Hair follicle dermal papilla cell (primary cell): ENCODE measurements at places on chromosomes 4 and X. TPM values are rescaled to one million over a fixed set of nuclear protein-coding genes. Genes with fewer than 3 reads are reported as not detected.

CPE gene
- 70.3 and 99.1 TPM in 2 replicates for total RNA-seq

AFP gene
- total RNA-seq = 0.16 TPM in 1 of 2 replicates, not detected in the other

NDNF gene
- 11.8 and 18.7 TPM in 2 replicates for total RNA-seq

TREX2 gene
- total RNA-seq = 1.1 and 2.9 TPM in 2 replicates

GRPR gene
- total RNA-seq = 4.3 and 16.9 TPM in 2 replicates

PAGE2 gene
- total RNA-seq = not detected in 2 replicates

UGT2B10 gene
- total RNA-seq = not detected in 2 replicates

PLK4 gene
- total RNA-seq = 1.6 and 1.8 TPM in 2 replicates

ABCG2 gene
- total RNA-seq = 0.49 and 0.81 TPM in 2 replicates

BBS7 gene
- total RNA-seq = 26.1 and 26.5 TPM in 2 replicates

SPOCK3 gene
- total RNA-seq = not detected in 2 replicates

GUCY1B1 gene
- 5.5 and 6.5 TPM in 2 replicates for total RNA-seq

CCNA2 gene
- 7.4 and 7.8 TPM in 2 replicates for total RNA-seq

FAM184B gene
- total RNA-seq = under 0.01 TPM in 2 replicates

GLRB gene
- 9.4 and 11.7 TPM in 2 replicates for total RNA-seq

USP53 gene
- total RNA-seq = 26.8 and 29.4 TPM in 2 replicates

KCND1 gene
- 1.9 and 2.1 TPM in 2 replicates for total RNA-seq

TMEM154 gene
- total RNA-seq = 3.7 and 5.2 TPM in 2 replicates

MAP3K15 gene
- not detected in 2 replicates for total RNA-seq

FRMPD4 gene
- total RNA-seq = 0.16 and 0.24 TPM in 2 replicates

ERAS gene
- total RNA-seq = 0.36 TPM in 1 of 2 replicates, not detected in the other

ATP2B3 gene
- 0.16 TPM in 1 of 2 replicates, not detected in the other for total RNA-seq

GPR50 gene
- total RNA-seq = not detected in 2 replicates

KIAA1210 gene
- 0.12 and 0.16 TPM in 2 replicates for total RNA-seq

EVC2 gene
- total RNA-seq = 14.2 and 16.6 TPM in 2 replicates

DCLK2 gene
- total RNA-seq = 6.9 and 10.9 TPM in 2 replicates

REPS2 gene
- 2.6 and 3.8 TPM in 2 replicates for total RNA-seq

TGIF2LX gene
- total RNA-seq = not detected in 2 replicates

IL13RA2 gene
- 5.7 and 11.8 TPM in 2 replicates for total RNA-seq

FDCSP gene
- not detected in 2 replicates for total RNA-seq

EXOC1L gene
- not detected in 2 replicates for total RNA-seq

XAGE2 gene
- 0.49 TPM in 1 of 2 replicates, not detected in the other for total RNA-seq

FGF5 gene
- 19.2 and 24.8 TPM in 2 replicates for total RNA-seq

XK gene
- total RNA-seq = under 0.01 TPM in 2 replicates

ALB gene
- not detected in 2 replicates for total RNA-seq

RAB40A gene
- 0.12 and 0.32 TPM in 2 replicates for total RNA-seq

PLXNB3 gene
- 7.7 and 9.2 TPM in 2 replicates for total RNA-seq

PRSS12 gene
- 100 and 114 TPM in 2 replicates for total RNA-seq

MAGEA2B gene
- not detected in 2 replicates for total RNA-seq

GK2 gene
- not detected in 2 replicates for total RNA-seq

GPM6B gene
- total RNA-seq = 9.8 and 20.3 TPM in 2 replicates

CSAG2 gene
- not detected in 2 replicates for total RNA-seq

F9 gene
- total RNA-seq = not detected in 2 replicates

LEF1 gene
- 49.1 and 49.5 TPM in 2 replicates for total RNA-seq

NXF2B gene
- total RNA-seq = not detected in 2 replicates

FAT4 gene
- total RNA-seq = 80.1 and 117 TPM in 2 replicates

RHOH gene
- 1.6 and 2.8 TPM in 2 replicates for total RNA-seq

PIM2 gene
- total RNA-seq = 4.1 and 4.4 TPM in 2 replicates

PAGE1 gene
- total RNA-seq = not detected in 2 replicates

KLHL34 gene
- total RNA-seq = not detected in 2 replicates

DMD gene
- 3.0 and 6.0 TPM in 2 replicates for total RNA-seq

FAAH2 gene
- 0.24 and 0.32 TPM in 2 replicates for total RNA-seq

MAGEA12 gene
- total RNA-seq = not detected in 2 replicates

ALAS2 gene
- total RNA-seq = not detected in 2 replicates

MAGEA9B gene
- total RNA-seq = not detected in 2 replicates

BEND2 gene
- not detected in 2 replicates for total RNA-seq

PDE6B gene
- 0.49 TPM in 1 of 2 replicates, not detected in the other for total RNA-seq

MAGEA10 gene
- not detected in 2 replicates for total RNA-seq

TMPRSS11D gene
- not detected in 2 replicates for total RNA-seq

ADRA2C gene
- 0.49 TPM in 2 replicates for total RNA-seq
